ENCODE measurements at places on chromosomes 3 and 15.
A peak's percentile ranks its signal among the peaks of the same experiment; 100 is the strongest.

DNA sequence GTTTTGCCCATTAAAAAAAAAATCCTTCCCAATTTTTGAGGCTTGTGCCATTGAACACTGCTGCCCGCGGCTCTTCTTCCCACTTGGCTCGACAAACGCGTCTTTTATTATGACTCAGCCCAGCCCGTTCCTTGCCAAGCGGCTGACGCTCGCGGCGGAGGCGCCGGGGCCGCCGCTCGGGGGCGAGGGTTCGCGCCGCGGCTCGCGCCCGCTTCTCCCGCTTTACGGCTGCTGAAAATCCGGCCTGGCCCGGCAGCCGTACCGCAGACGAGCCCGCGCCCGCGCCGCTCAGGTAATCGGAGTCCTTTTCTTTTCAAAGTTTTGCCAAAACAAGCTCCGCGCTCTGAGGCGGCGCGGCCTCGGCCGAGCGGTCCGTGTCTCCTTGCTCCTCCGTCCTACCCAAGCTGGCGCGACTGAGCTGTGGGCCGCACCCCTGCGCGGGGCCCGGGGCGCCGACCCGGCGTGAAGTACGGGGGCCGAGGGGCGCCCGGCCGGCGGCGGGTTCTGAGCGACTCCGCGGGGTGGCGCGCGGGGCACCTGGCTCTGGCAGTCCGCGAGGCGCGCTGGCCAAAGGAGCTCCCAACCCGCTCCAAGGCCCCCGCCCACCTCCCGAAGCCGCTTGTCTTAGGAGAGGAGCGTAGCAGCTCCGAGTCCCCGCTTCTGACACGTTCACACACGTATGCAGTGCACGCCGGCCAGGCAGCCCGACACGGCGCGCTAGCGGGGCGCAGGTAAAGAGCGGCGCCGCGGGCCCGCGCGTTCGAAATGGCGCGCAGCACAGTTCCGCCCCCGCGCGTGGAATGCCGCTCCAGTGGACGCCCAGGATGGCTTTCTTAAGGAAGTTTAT lies 418.2 kb upstream of the NAALADL2 start:
- DNase-seq = peak; percentile 87

GRCh38 chr3:127639173-127640041 lies 10.4 kb downstream of the PODXL2 start:
- DNase-seq = no peak

DNA sequence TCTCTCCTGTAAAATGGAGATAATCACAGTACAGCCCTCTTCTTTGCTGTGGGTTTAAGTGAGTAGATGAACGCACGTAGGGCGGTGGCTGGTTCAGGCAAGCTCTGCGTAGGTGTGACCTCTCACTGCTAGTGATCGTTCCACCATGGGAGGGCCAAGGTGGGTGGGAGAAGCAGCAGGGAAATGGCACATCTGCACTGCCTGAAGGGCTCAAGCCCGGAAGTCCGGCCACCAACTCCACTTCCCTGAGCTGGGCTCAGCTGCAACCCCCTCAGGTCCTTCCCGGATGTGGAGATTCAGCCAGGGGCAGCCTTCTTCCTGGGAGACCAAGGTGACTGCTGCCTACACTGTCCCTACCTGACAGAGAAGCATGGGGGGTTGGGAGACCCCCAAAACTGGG lies 102.9 kb downstream of the ADCY5 start:
- DNase-seq = no peak

DNA sequence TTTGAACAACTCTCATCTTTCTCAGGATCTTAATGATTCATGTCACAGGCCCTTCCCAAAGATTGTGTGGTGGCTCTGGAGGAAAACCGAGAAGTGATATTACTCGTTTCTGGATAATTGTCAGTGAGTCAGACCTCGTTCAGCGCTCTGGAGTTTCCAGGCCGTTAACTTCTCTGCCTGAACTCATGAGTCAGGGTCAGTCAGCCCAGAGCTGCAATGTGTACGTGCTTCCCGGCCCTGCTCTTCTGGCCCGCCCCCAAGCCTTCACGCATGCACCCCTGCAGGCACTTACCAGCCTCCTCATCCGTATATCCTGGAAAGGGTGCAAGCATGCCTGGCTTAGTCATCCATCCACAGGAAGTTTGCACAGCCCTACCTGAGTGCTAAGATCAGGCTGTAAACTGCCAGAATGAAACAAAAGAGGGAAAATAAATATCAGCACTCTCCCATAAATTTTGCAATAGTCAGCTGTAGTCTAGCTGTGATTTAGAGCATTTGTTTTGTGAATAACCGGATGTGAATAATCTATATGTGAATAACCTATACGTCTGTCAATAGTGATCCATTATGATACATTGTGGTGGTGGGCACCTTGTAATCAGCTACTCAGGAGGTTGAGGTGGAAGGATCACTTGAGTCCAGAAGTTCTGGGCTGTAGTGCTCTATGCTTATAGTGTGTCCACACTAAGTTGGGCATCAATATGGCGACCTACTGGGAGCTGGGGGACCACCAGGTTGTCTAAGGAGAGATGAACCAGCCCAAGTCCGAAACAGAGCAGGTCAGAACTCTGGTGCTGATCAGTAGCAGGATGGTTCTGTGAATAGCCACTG lies 35.3 kb upstream of the SEMA4B start:
- DNase-seq = peak; percentile 68

- no peak for DNase-seq
Observed at GRCh38 chr15:66001717-66002426, 132.6 kb downstream of the RAB11A start.

GRCh38 chr3:194344012-194344411 lies 7.1 kb downstream of the CPN2 start:
- peak; percentile 71 for DNase-seq
